Stimulated activated CD8-positive, alpha-beta memory T cell treated with anti-CD3 and anti-CD28 coated beads, Interleukin-7, amount 100 ng/mL, for 1 hour (primary cell): ENCODE measurements at places on chromosomes 4 and X.

- no peak for DNase-seq
Observed at GRCh38 chrX:52138830-52139544, 45.7 kb upstream of the MAGED4 start.

GRCh38 chr4:11471618-11472017 is 42.9 kb upstream of the HS3ST1 start:
- DNase-seq: peak; percentile 13

GRCh38 chr4:133996431-133997121 is 205.0 kb downstream of the PABPC4L start:
- DNase-seq: no peak

DNA sequence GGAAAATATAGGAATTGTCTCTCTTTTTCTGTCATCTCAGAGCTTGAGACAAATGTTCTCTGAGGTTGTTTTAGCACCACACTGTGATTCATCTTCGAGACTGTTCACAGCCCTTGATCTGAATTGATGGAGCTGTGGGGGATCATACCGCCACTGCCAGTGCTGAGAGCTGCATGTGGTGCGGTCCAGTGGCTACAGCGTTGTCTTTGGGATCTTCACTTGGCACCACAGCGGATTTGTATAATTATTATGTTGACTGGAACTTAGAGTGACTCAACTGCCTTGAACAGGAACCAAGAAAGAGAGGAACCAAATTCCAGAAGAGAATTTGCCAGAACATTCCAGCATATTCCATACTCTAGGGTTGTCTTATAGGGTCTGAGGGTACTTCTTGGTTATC is 29.1 kb downstream of the TBL1X start:
- no peak for DNase-seq

DNA sequence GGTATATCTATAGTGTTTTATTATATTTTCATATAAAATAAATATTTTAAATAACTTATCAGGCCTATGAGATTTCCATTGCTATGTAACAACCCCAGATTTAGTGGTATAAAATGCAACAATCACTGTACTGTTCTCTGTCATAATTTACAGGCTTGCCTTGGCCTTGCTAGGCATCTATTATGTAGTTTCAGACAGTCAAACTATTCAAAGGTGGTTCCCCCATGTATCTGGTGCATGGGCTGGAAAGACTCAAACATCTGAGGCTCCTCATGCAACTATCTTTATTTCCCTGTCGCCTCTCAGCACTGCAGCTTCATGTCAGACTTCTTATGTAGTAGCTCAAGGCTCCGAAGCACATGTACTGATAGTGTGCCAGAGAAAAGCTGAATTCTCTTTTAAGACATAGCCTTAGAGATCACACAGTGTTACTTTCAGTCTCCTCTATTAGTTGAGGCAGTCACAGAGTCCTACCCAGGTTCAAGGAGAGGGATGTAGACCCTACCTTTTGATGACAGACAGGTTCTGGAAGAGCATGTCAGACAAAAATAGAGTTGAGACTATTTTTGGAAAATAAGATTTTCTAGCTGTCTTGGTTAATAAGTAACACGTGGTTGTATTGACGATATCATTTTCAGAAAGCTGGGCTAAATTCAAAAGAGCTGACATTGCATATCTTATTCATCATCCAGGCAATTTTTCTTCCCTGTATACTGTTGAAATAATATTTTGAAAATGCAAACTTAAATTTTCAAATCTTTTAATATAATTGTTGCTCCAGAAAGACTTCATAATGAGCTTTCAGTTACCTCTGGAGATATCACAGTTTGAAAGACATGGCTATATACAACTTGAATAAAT is 19.4 kb downstream of the MTTP start:
- no peak for DNase-seq

GRCh38 chrX:112688242-112688641 is 8.5 kb upstream of the LHFPL1 start:
- DNase-seq: no peak

DNA sequence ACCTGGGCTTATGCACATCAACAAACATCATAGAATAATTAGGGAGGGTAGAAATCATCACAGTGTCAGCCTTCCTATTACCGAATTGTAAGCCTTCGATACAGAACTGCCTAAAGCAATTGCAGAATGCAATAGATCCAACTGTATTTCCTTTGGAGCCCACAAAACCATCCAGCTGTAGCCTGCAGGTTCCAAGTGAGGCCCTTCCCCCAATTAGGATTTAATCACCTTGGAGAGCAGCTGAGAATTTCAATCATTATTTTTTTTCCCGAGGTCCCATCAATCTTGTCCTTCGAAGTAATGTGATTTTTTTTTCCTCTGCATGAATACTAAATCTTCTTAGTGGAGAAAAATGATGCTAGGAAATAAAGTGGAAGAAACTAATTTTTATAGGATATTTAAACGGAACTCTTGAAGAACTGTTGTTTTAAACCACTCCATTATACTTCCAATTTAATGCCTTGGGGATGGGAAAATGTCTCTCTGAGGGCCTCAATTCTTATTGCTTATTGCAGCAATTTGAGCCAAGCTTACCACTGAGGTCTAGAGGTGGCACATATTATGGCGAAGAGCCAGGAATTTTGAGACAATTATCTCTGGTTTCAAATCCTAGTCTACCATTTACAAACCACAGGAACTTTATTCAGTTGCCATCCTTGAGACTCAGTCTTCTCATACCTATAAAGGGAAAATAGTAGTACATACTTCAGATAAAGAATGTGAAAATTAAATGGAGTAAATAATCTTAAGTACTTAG is 953.4 kb upstream of the IGFBP7 start:
- DNase-seq: no peak

GRCh38 chrX:40912576-40912975 is 172.7 kb upstream of the USP9X start:
- no peak for DNase-seq
